ENCODE measurements at places on chromosomes 1 and 21.

DNA sequence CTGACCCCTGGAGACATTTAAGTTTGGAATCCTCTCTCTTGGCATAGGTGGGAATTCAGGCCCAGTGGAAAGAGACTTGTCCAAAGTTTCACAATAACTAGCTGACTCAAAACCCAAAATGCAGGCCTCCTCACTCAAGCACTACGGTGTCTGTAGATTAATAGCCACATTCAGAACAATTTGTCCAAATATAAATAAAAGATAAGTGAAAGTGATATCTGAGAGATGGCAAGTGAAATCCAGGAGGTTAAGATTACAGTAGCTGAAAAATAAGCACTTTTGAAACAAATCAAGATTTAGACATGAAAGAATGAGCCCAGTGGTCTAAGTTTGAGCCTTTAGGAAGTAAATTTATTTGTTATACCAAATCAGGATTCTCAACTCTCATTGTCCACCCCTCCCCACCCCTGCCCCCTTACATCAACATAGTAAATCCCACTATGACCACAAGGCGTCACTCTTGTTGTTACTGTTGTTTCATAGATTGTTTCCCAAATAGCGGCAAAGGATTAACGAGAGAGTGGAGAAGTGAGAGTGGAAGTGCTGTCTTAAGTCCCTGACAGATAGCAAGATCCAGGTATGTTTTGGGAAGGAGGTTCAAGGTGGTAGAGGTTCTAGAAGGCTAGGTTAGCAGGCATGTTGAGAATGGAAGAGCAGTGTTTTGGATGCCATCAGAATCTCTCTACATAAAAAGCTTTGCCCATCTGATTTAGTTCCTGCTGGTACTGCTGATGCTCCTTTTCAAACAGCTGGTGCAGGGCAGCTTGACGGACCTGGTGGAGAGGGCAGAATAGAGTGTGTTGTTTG is 7.1 kb upstream of the TPM3 start:
- DNase-seq, result peak; percentile 83

GRCh38 chr1:173581383-173582079 is 21.3 kb downstream of the SLC9C2 start:
- no peak for DNase-seq

GRCh38 chr1:214417545-214418210 is 133.7 kb downstream of the PTPN14 start:
- DNase-seq, result no peak

DNA sequence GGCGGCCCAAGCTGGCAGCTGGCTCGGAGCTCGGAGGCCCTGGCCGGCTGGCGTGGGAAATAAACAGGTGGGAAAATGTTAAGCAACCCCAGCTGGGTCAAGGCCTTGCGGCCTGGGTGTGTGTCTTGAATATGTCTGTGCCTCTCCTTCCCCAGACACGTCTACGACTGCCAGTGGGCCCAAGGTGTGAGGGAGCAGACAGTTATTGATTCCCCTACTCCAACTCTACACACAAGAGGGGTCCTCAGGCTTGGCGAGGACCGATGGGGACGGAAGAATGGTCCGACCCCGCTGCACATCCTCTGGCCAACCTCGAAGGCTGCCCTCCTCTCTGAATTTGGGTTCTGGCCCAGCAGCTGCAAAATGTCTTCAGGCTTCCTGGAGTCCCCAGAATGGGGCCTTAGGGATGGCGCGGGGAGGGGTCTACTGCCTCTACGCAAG is 2.2 kb downstream of the IL22RA1 start:
- DNase-seq, result no peak

Data from choroid plexus epithelial cell (primary cell).